Inflammatory macrophage (primary cell): ENCODE measurements at places on chromosomes 2 and 18.

GRCh38 chr2:31248139-31248538 lies 14.2 kb downstream of the EHD3 start:
- no peak for DNase-seq

DNA sequence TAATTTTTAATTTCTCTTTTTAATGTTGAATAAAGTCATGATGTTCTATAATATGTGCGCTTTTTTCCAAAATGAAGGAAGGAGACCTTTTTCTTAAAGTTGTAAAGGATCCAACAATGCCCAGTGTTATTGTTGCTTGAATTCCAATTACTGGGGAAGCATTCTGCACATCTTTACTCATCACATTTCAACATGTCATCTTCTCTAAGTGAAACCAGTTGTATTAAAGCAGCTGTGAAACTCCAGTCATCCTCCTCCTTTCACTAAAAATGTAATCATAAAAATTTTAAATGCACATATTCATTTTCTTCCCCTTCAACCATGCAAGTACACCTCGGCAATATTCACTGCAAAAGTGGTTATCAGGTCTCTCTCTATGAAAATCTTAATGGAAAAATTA lies 722.7 kb downstream of the TSN start:
- no peak for DNase-seq

DNA sequence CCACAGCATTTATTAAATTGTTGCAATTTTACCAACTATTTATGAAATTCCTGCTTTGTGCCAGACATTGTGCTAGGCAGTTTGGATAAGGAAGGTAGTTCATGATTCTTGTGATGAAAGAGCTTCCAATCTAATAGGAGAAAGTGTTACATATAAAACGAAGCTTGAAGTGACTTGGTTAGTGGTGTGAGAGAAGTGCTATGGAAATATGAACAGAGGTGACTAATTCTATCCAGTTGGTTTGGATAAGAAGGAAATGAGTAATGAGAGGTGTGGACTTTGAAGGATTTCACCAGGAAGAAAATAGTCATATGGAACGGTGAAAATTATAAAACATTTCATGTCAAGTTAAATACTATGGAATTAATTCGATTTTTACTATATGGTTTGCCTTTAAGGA lies 48.6 kb downstream of the EML6 start:
- no peak for DNase-seq

DNA sequence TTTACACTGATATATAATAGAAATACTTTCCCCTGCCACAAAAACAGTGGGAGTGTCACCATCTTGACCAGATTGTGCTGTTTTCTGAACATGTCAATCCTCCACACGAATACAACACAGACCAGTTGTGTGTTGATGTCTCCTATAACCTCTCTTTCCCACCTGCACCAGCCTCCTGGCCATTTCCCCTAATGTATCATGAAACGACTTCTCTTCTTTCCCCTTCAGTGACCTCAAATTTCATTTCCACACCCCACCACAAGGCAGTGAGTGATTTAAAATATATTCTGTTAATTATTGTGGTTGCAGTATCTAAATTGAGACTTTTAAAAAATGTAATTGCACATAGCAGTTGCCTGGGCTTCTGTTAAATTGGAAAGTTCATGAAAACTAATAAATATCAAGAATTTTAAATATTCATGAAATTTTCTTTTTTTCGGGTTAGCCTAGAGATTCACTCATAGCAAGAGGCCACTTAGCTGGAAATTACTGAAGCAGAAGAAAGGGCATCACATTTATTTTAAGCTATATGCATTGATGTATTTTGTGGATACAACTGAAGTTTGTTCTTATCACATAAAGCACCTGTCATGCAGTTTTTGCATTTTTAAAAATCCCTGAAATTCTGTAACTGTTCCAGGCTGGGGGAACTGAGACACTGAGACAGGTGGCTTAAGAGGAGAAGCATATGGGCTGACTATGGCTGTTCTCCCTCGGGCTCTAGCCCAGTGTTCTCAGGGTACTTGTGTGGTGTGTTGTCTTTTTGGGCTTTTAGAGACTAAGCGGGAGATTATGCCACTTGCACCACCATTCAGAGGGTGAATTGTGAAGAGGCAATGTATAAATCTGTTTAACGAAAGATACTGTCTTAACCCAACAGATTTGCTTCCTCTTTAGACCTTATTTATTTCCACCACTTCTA lies 15.9 kb downstream of the FAM171B start:
- no peak for DNase-seq

- no peak for DNase-seq
Measured at GRCh38 chr2:226625946-226626345, 173.7 kb downstream of the IRS1 start.

- no peak for DNase-seq
Measured at GRCh38 chr2:217147818-217148217, 288.0 kb upstream of the TNP1 start.

DNA sequence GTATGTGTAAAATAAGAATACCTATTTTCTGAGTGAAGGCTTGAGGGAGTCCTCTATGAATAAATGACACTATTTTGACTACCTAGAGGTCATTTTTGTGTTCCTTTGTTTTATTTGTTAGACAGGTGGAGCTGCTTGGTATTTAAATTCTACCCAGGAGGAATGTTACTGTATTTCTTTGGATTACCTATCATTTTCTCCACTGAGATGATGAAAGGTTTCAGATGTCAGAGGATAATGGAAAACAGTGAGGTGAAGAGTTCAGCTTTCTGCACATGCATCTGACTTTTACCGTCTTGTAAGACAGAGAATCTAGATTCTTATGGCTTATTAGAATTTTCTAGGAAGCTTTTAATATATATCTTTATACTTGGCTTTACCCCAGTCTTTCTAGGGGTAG lies 689.8 kb upstream of the NXPH2 start:
- no peak for DNase-seq

DNA sequence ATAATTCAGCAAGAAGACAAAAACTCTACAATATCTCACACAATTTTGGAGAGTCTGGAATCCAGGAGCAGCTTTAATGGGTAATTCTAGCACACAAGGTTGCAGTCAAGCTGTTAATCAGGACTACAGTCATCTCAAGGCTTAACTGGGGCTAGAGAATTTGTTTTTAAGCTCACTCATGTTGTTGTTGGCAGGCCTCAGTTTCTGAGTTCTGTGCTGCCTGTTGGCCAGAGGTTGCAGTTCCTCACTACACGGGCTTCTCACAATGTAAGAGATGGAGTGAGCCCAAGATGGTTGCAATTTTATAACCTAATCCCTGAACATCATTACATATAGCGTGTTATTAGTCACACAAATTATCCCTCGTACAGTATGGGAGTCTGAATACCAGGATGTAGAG lies 50.6 kb upstream of the TMEFF2 start:
- DNase-seq, result no peak

- no peak for DNase-seq
Measured at GRCh38 chr18:36461551-36461987, 164.1 kb downstream of the FHOD3 start.

- no peak for DNase-seq
Measured at GRCh38 chr2:72915320-72915906, 1.9 kb upstream of the EMX1 start.

DNA sequence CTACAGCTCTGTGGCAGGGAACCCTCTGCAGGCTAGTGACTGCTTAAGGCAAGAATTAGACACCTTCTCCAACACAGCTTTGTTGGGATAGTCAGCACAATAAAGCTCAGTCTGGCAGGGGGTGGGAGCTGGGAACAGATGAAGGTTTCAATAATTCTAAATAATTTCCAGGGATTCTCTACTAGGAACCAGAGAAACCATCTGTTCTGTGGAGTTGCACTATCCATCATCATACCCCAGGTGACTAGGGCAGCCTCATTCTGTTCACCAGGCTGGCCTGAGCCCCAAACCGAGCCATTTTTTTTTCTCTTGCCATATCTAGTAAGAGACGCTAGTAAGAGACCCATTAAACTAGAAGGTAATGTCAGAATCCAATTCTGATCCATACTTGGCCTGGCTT lies 35.8 kb upstream of the CYP26B1 start:
- DNase-seq, result no peak

GRCh38 chr2:43539436-43539835 lies 56.4 kb downstream of the THADA start:
- DNase-seq, result no peak

- DNase-seq, result no peak
Measured at GRCh38 chr18:58699551-58699950, 28.3 kb downstream of the MALT1 start.

DNA sequence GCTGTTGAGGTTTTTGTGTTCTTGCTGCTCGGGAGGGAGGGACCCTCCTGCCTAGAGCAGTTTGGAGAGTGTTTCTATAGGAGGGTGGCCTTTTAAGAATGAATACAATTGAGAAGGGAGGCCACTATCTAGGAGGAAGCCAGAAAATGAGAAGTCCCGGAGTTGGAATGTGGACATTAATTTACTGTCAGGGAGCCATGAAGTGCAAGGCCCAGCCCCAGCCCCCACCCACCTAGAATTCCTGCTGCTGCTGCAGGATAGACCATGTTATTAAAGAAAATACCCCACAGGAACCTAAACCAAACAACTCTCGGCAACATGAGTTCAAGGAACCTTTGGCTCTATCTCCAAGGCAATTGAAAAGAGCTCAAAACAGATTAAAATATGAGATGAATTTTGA lies 46.0 kb downstream of the ZBTB7C start:
- no peak for DNase-seq

GRCh38 chr2:10300328-10300920 lies 2.3 kb upstream of the HPCAL1 start:
- no peak for DNase-seq

- no peak for DNase-seq
Measured at GRCh38 chr2:40372283-40372985, 79.5 kb downstream of the SLC8A1 start.

- no peak for DNase-seq
Measured at GRCh38 chr2:140895378-140895777, 1235.4 kb downstream of the LRP1B start.

DNA sequence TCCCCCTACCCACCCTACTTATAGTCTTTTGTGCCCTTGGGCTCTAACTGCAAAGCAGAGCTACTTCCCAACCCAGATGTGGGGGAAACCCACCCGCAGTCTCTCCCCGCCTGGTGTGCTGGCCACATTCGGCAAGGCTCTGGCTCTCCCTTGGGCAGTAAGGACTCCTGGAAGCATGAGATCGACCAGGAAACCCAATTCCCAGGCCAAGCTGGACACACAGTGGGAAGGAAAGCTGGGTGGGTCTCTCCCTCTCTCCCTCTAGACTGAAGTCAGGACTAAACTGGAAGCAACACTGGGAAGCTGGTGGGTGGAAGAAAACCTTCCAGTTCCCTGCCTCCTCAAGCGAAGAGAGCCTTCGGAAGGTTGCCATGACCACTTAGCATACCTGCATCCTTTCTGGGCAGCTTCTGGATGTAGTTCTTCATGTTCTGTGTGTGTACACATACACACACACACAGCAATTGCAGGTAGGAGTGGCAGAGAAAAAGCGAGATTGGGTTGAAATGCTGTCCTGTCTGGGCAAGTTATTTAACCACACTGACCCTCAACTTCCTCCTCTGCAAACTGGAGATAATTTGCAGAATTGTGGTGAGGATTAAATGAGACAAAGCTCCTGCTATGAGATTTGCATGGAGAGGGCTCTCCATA lies 33.9 kb downstream of the ZBTB7C start:
- DNase-seq, result no peak
